ENCODE measurements at places on chromosomes 5 and 9.

DNA sequence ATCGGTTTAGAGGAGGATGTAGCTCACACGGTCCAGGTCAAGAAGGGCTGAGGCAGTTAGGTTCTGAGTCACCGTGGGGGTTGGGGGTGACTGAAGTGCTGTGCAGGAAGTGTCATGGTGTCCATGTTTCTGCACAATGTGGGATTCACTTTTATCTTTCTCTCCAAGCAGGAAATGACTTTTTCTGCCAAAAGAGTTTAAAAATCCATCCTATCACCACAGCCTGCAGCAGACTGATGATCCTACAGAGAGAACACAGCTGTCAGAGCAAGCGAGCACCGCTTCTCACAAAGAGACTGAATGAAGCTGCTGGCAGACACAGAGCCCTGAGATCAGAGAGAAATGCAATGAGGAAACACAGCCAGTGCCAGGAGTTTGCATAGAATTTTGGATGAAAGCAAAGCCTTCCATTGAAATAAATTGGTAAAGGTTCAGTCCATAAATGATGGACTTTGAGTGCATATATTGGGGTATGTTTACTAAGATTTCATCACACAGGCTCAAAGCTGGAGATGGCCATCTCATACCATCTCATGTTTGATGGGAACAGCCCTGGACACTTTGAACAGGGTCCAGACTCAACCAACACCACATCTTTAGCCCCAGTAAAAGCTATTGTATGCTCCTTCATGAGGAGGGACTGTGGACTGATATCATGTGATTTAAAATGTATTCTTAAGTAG lies 213.9 kb upstream of the FBXL7 start:
- DNase-seq = no peak

- DNase-seq = no peak
Measured at GRCh38 chr9:128304136-128304970, 17.9 kb downstream of the TRUB2 start.

DNA sequence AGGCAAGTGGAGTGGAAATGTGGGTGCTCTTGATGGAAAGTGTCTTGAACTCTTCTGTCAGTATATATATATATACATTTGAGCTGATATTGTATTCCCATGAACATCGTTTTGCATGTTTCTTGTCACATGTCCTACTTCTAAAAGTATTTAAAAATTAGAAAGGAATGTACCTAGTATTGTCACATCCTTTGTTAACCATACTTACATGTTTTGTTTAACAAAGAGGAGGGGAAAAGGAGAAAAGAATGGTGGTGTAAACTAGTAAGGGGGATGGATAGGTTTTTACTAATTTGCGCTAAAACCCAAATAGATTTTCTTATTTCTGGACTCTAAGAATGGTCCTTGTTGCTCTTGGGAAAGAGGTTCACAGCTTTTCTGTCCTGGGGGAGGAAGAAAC lies 181.7 kb downstream of the GOLPH3 start:
- DNase-seq = no peak

- no peak for DNase-seq
Measured at GRCh38 chr9:132585954-132586829, 3.8 kb downstream of the BARHL1 start.

GRCh38 chr9:137170486-137171148 lies 766 bp upstream of the LRRC26 start:
- DNase-seq = no peak

GRCh38 chr5:158486566-158486965 lies 613.1 kb downstream of the EBF1 start:
- DNase-seq = no peak

DNA sequence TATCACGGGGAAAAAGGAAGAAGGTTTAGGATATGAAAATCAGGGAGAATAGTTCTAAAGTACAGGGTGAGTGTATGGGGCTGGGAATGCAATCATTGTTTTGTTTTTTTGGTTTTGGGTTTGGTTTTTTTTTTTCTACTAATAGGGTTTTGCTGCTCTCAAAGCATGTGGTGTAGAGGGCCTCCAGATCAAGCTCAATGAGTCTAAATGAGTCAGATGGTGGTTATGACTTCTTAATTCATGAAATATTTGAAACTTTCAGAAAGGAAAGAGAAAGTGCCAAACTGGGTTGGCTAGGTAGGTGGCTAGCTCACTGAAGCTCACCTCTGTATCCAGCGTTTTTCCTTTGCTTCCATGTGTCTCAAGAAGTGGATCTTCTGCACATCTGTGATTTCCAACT lies 10.7 kb downstream of the OR1L8 start:
- DNase-seq = no peak

GRCh38 chr5:170195961-170196360 lies 36.8 kb upstream of the C5orf58 start:
- no peak for DNase-seq

- no peak for DNase-seq
Measured at GRCh38 chr9:131391020-131391419, 2.9 kb upstream of the PRRC2B start.
